Activated T-cell treated with anti-CD3 and anti-CD28 coated beads for 48 hours (primary cell): ENCODE measurements at places on chromosomes 3 and 15.

DNA sequence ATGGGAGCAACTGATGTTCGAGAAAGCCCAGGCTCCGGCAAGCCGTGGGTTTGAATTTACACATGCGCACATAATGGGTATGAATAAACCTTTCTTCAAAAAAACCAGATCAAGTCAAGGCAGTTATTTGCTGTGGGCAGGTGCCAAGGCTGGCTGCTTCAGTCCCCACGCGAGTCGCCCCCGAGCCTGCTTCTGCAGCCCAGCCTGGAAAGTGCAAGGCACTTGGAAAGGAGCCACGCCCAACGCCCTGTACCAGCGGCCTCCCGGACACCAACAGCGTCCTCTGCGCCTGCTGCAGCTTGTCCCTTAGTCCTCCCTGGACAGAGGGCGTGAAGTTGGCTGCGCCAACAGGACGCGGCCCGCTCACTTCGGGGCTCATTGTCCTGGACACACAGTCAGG, 68.9 kb downstream of the KLF15 start:
- no peak for DNase-seq

DNA sequence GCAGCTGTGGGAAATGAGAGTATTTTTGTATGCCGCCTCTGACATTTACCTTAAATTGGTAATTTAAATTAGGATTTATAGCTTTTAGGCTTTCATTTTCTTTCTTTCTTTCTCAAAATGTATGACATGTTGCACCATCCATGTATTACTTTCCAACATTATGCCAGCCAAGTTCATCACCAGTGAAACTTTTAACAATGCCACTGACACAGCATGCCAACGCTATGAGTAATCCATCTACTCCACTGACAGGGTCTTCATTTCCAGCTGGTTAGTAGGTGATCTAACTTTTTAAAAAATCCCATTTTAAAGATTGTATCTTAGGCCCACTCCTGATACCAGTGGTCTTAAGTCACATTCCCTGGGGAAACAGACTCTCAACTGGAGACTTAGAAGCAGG, 21.8 kb upstream of the CLDN16 start:
- no peak for DNase-seq

DNA sequence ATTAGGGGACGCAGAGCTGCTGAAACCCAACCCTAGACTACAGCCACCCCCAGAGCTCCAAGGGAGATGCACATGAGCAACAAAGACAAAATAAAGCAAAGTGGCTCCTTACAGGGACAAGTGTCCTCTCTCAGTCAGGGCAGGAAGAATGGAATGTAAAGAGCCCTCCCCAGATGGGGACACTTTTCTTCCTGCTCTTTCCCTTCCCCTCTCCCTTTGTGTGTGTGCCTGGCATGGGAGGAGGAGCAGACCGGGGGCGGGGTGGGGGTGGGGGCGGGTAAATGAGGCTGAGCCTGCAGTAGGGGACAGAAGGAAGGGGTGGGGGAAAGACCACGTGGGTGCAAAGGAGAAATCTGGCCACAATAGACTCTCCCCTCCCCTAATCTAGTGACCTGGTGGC, 37.4 kb downstream of the ACAA1 start:
- DNase-seq = no peak

DNA sequence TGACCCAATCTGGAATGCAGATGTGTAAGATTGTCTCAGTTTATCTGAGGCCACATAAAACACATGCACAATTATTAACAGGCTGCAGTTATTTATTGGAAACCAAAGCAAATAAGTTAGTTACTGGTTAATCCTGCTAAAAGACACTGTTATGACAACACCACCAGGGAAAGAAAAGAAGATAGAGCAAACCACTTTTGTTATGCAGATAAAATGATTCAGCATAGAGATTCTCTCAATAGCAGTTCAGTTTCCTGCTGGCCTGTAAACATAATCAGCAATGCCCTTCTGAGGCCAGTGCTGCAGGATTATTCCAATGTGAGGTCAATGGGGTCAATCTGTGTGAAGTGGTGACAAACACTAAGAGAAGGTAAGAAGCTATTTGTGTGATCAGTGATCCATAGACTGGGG, 244.4 kb downstream of the ZBTB20 start:
- no peak for DNase-seq

- DNase-seq = peak; percentile 18
Measured at GRCh38 chr3:42096796-42097565, 5.8 kb downstream of the TRAK1 start.

- no peak for DNase-seq
Measured at GRCh38 chr3:194761384-194761783, 75.7 kb downstream of the FAM43A start.

DNA sequence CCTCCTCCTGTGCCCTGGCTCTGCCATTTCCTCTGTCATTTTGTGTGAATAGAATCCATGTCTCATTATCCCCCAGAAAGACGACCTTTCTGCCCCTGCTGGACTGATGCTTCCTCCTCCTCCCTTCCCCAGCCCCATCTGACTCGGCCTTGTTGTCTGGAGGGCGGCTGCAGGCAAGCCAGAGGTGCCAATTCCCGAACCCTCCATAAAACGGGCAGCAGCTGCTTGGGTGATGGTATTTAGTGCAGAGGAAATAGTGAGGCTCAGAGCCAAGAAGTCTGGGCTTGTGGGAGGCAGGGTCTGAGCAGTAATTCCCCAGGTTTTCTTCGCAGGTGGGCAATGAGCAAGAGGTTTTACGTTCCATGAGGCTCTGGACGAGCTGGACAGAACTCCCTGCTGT, 71.2 kb downstream of the ITGA11 start:
- DNase-seq = no peak

DNA sequence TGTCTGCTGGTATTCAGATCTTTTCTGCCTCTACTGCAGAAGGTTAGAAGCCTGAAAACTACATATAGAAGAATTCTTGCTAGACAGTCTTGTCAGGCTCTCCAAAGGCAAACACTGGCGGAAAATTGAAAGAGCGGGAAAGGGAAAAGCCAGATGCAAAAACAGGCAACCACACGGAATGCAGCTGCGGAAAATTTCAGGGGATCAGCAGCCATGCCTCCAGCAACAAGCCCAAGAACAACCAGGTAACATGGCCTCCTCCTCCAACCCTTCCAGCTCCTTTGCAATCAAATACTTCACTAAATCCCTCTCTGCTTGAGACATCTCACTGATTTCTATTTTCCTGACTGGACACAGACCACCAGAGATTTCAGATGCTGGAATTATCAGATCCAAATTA, 9.6 kb downstream of the UBP1 start:
- no peak for DNase-seq

- DNase-seq = no peak
Measured at GRCh38 chr3:167113035-167113830, 266.9 kb downstream of the ZBBX start.

DNA sequence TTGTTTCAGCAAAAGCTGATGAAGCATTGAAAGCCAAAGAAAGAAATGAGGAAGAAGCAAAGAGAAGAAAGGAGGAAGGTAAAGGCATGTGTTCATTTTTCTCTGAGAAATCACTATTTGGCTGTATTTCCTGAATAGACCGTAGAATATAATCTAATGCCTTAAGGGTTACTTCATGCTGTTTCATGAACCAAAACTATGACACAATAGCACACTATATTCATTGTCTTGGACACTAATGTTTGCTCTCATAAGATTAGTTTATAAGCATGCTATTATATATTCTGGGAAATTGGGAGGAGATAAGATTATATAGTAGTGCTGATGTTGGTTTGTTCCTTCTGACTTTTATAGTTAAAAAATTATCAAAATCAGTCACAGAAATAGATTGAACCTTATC, 110.1 kb upstream of the MLF1 start:
- no peak for DNase-seq

- no peak for DNase-seq
Measured at GRCh38 chr3:43770426-43771103, 79.8 kb downstream of the ABHD5 start.

GRCh38 chr3:134279466-134279865, 28.8 kb upstream of the RYK start:
- no peak for DNase-seq

GRCh38 chr3:112230033-112230432, 64.0 kb downstream of the SLC9C1 start:
- DNase-seq = no peak

DNA sequence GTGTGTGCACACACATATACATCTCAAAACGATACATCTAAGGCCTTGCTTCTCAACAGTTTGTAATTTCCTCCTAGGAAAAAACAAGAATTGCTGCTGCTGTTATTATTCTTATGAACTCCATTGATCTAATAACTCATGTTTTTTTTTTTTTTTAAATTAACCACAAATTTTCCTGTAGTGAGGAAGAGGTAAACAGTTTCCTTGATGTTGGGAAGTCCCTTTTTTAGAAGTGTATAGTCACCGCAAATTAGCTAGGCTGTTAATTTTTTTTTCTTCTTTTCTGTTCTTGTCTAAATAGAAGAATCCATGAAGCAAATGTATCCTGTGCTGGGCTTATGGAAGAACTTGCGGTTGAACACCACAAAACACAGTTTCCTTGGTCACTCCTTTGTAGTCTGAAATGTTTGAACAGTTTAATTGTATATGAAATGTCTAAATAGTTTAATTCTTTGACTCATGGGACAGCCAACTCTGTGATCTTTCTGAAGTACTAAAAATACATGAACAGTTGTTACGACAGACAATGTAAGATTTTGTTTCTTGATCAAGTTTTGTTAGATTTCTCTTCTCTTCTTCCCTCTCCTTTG, 64.5 kb downstream of the MITF start:
- DNase-seq = no peak

DNA sequence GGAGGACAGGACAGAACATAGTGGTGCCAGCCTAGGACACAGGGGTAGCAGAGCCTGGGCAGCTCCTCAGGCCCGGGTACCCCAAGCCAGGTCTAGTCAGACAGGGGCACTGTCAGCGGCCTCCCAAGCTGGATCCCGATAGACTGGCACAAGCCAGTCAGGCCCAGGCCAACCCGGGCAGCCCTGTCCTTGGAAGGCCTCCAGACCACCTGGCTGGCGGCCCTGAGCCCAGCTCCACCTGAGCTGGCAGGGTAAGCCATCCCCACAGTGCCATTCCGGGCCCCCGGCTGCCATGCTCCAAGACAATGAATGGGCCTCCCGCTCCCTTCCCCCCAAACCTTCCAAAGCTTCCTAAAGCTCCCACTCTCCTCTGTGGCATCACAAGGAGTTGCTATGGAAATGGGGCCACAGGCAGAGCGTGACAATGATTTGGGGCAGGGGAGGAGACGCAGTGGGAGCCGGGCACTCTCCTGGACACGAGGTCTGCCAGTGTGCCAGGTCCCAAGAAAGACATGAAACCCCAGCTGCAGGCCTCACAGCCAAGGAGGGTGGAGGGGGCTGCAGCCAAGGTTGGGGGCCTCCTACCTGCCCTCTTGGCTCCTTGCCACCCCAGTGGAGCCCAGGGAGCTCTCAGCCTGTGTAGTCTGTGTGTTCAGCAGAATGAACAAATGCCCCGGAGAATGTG, 165.6 kb upstream of the LINGO1 start:
- DNase-seq = no peak

- no peak for DNase-seq
Measured at GRCh38 chr15:67806536-67806935, 18.8 kb upstream of the SKOR1 start.

- no peak for DNase-seq
Measured at GRCh38 chr3:28294667-28295413, 53.4 kb downstream of the CMC1 start.

DNA sequence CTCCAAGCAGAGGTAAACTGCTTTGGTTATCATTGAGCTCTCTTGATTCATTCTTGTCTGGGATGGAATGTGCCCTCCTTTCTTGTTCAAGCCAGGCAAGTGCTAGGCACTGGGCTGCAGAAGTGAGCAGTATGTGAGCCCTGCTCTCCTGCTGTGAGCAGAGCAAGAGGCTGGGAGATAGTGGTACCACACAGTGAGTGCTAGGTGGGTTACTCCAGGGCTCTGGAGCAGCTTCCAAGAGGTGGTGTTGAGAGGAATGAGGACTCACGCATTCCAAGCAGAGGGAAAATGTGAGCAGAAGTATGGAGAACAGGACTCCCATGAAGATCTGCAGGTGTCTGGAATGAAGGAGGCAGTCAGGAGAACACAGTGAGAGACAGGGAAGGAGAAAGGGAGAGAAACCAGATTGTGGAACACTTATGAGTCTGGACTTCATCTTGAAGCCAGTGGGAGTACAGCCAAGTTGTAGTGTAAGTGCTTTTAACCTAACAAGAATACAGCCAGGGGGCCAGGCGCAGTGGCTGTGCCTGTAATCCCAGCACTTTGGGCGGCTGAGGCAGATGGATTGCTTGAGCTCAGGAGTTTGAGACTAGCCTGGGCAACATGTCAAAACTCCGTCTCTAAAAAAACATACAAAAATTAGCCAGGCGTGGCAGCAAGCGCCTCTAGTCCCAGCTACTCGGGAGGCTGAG, 199.9 kb upstream of the CTDSPL start:
- no peak for DNase-seq
